NCI-H2029 treated with DMSO at 0.1 percent for 48 hours (cell line): ENCODE measurements at places on chromosomes 12 and 14.

GRCh38 chr14:58873228-58873953, 235.6 kb downstream of the DACT1 start:
- no peak for DNase-seq

GRCh38 chr12:32025906-32026305, 66.7 kb downstream of the RESF1 start:
- DNase-seq, result no peak

- DNase-seq, result no peak
Measured at GRCh38 chr12:96187956-96188355, 6.2 kb upstream of the ELK3 start.

- DNase-seq, result no peak
Measured at GRCh38 chr14:66628636-66629035, 120.7 kb downstream of the GPHN start.

DNA sequence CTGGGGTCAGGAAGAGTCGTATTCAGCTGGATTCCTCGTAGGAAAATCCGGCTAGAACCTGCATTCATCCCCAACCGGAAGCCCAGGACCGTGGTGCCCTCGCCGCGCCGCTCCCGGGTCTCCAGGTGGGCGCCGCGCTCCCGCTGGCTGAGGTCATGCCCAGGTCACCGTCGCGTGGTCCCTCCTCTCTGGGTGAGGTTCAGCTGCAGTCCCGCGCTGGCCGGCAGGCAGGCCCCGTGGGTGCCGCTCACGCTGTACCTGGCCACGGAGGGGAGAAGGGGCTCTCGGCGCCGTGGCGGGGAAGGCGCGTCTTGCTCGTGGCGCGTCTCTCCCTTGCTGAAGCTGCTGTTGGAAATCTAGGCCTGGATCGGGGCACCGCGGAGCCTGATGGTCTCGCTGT, 44.5 kb downstream of the LRTM2 start:
- no peak for DNase-seq

DNA sequence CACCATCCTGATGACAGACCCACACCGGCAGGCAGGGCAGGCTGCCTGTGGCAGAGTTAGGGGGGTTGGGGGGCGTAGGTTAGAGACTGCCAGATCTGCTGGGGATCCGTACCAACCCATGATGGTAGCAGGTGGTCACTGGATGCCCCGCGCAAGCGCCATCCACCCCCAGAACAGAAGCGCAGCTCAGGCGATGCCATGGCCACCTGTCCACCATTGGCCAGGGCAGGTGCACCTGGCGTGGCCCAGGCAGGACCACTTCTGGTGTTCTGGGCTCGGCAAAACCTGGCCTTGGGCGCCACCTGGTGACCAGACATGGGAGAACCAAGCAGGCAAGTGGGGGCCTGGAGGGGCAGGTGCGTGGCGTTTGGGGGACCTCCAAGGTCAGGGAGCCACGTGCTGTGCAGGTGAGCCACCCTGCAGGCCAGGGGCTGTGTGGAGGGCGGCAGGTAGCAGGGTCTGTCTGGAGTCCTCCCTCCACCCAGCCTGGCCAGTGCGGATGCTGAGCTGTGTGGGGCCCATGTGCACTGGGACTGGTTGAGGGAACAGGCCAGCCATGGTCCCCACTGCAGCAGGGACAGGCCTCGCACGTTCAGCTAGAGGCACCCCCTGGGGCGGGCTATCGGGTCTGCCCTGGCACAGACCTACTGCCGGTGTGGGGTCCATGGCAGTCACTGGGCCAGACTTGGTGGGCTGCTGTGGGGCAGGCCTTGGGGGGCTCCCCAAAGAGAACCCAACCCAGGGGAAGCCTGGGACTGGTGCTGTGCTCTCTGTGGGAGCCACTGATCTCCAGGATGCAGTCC, 15.6 kb downstream of the BAG5 start:
- no peak for DNase-seq
